HCEC 1CT (cell line): ENCODE measurements at places on chromosomes 13 and 19.

DNA sequence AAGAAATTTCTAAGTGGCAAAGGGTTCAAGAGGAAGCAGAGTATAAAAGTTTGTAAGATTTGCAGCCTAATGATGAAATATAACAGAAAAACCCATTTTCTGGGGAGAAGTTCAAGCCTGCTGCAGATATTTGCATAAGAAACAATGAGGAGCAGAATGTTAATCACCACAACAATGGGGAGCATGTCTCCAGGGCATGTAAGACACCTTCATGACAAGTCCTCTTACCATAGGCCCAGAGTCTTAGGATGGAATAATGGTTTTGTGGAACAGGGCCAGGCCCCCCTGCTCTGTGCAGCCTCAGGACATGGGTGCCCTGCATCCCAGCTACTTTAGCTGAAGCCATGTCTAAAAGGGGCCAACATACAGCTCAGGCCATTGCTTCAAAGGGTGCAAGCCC lies 809.0 kb upstream of the SLITRK5 start:
- DNase-seq = no peak

GRCh38 chr13:95115525-95115924 lies 185.7 kb downstream of the ABCC4 start:
- DNase-seq = no peak

DNA sequence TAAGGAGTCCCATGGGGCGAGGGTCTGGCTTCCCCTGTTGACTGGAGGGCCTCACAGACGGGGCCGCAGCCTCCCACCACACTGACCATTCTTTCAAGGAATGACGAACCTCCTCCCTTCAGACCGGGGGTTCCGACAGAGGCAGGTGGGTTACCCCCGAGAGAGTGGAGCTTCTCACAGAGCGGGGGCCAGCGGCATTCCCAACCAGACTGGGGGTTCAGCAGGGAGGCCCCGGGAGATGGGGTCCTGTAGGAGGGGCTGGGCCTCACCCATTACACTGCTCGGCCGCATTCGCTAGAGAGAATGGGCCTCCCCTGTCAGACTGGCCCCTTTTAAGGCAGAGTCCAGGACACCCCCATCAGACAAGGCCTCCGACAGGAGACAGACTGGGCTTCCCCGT lies 15.6 kb upstream of the C2CD4C start:
- no peak for DNase-seq

DNA sequence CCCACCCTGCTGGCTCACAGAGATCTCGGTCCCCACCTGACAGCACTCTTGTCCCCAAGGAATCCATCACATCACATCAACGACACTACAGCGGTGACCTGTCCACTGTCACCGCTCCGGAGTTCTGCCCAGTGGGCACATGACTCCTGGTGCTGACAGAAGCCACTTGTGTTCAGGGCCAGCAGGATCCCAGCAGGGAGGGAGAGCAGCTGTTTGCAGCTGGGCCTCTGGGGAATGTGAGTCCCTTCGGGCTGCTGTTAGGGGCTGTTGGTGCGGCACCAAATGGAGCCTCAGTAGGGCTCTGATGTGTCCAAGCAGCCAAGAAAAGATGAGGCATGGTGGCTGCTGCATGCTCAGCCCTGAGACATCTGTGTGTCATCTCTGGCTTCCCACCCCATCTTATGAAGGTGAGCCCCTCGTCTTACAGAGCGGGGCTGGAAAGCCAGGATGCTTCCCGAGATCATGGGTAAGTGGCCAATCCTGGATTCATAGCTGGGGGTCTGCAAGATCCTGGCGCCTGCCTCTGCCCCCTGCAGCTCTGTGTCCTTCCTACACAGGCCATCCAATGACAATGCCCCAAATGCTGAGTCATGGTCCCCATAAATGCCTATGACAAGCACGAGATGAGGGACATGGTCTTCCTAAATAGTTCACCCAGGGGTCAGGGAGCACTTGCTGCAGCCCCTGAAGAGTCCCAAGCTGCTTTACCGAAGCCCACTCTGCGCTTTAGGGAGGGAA lies 56.0 kb downstream of the F2RL3 start:
- no peak for DNase-seq

DNA sequence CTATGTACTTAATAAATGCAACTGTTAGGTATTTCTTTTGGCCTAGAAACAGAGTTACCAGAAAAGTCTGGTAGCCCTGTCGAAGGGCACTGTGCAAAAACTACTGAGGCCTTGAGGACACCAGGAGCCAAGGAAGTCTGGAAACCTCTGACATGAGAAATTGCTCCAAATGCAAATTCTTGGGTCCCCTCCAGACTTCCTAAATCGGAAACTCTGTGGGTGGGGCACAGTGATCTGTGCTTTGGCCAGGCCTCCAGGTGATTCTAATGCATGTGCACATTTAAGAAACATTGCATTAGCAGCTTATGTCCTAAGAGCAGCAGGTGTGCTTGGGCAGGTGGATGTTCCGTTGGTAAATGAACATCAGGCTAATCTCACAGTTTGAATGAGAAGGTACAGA lies 50.0 kb downstream of the STARD13 start:
- no peak for DNase-seq
